Suprapubic skin (tissue), 4 donors: ENCODE measurements at places on chromosomes 2 and 18.
A peak's percentile ranks its signal among the peaks of the same experiment; 100 is the strongest.

GRCh38 chr2:63053081-63053888 is 2.7 kb downstream of the OTX1 start:
- peaks cover 68% of the 10 kb centered on the region for H3K4me1 ChIP-seq
- no peak overlapping the region for H3K4me3 ChIP-seq
- no peak for DNase-seq
- H3K27me3 ChIP-seq: peaks cover 91% of the 10 kb centered on the region
- H3K36me3 ChIP-seq: peaks cover 22% of the 10 kb centered on the region
- H3K27ac ChIP-seq: no peak overlapping the region

- DNase-seq: no peak
- peaks cover 10% of the 10 kb centered on the region for H3K4me1 ChIP-seq
These were observed 208.9 kb downstream of the LPIN1 start for GRCh38 chr2:11955314-11955713.

- H3K4me1 ChIP-seq: peaks cover 27% of the 10 kb centered on the region
- no peak overlapping the region for H3K4me3 ChIP-seq
- no peak for DNase-seq
- no peak overlapping the region for H3K27ac ChIP-seq
These were observed 2.4 kb upstream of the ADCYAP1 start for GRCh38 chr18:902229-902628.

DNA sequence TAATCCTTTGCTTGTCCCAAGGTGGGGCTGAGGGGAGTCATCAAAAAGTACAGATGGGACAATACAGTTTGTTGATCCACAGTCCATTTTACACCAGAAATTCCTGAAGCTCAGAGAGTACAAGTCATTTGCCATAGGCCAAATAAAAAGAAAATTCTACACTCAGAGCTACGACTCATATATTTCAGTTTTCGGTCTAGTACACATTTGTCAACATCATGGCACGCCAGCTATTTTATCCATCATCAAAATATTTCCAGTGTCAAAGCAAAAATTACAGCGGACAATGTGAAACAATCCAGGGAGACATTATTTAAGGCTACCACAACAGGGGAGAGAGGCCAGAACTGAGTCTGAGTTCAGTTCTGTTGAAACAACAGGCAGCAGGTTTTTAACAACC is 587.5 kb upstream of the DSEL start:
- no peaks in the 10 kb centered on the region for H3K36me3 ChIP-seq
- H3K4me1 ChIP-seq: no peaks in the 10 kb centered on the region
- no peak for DNase-seq
- no peak overlapping the region for H3K27ac ChIP-seq
- H3K27me3 ChIP-seq: no peaks in the 10 kb centered on the region
- no peak overlapping the region for H3K4me3 ChIP-seq

GRCh38 chr2:234977228-234977679 is 25.4 kb downstream of the SH3BP4 start:
- H3K27ac ChIP-seq: peak overlapping the region; percentile 76
- no peaks in the 10 kb centered on the region for H3K27me3 ChIP-seq
- no peak for DNase-seq

GRCh38 chr18:2040279-2040678 is 531.0 kb downstream of the METTL4 start:
- no peaks in the 10 kb centered on the region for H3K36me3 ChIP-seq
- no peak overlapping the region for H3K27ac ChIP-seq
- H3K4me1 ChIP-seq: no peaks in the 10 kb centered on the region
- H3K4me3 ChIP-seq: no peak overlapping the region

GRCh38 chr2:183408562-183408961 is 284.3 kb downstream of the NUP35 start:
- no peak overlapping the region for H3K27ac ChIP-seq
- no peaks in the 10 kb centered on the region for H3K27me3 ChIP-seq
- DNase-seq: no peak
- no peak overlapping the region for H3K4me3 ChIP-seq
- no peaks in the 10 kb centered on the region for H3K4me1 ChIP-seq
- no peaks in the 10 kb centered on the region for H3K36me3 ChIP-seq

DNA sequence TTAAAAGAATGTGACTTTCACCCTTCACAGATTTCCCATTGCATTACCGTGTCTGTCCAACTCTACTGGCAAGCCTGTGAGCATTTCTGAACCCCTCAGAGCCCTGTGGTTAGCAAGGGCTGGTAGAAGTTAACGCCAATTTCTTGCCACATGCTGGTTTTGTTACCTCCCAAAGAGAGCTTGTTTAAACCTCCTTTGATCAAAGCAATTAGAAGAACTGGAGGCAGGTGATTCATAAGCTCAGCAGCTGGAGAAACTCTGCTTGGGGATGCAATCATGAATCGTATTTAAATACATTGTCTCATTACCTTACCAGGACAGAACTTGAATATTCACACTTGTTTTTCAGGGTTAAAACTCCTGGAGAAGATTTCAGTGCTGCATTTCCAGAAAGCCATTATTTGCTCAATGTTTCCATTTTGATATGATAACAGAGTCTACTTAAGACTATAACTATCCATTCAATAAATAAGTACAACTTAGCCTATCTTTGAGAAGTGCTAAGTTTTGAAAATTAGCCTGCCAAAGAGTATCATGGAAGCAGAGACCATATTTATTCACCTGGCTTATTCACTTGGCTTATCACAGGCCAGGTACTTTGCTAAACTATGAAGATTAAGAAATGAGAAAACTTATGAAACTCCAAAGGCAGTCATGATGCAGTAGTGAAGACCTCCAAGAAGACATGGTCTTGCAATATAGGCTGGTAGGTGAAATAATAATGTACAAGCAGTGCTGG is 292.8 kb downstream of the INSIG2 start:
- no peaks in the 10 kb centered on the region for H3K4me1 ChIP-seq
- DNase-seq: no peak
- no peak overlapping the region for H3K4me3 ChIP-seq

DNA sequence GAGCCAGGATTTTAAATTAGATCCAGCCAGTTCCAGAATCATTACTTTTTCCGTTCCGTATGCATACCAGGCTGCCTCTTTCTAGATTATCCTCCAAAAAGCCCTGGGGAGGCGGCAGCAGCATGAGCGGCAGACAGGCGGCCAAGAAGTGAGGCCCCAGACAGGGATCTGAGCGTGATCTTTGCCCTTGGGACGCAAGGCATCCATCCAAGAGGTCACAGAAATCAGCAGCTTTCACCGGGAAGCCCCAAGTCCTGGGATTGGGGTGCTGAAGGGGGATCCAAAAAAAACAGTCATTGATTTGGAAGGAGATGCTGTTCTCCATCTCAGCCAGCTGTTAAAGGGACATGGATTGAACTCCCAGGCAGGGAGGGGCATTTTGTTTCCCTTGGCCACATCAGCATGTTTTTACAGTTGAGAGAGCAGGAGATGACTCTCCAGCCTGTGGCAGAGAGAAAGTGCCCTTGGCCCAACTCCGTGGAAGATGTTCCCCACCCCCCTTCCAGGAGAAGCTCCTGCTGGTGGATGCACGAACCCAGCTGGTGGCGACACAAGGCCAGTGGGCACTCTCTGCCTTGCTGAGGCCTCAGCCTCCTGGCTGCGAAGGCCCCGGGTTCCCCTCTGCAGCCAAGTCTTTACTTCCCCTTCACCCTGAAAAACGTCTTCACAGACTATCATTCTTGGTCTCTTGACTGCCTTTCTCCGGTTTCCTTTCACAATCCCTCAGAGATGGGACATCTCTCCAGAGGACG is 265.6 kb downstream of the ANAPC1 start:
- peak overlapping the region; percentile 76 for H3K27ac ChIP-seq
- DNase-seq: no peak
- no peaks in the 10 kb centered on the region for H3K27me3 ChIP-seq
- H3K4me3 ChIP-seq: no peak overlapping the region

DNA sequence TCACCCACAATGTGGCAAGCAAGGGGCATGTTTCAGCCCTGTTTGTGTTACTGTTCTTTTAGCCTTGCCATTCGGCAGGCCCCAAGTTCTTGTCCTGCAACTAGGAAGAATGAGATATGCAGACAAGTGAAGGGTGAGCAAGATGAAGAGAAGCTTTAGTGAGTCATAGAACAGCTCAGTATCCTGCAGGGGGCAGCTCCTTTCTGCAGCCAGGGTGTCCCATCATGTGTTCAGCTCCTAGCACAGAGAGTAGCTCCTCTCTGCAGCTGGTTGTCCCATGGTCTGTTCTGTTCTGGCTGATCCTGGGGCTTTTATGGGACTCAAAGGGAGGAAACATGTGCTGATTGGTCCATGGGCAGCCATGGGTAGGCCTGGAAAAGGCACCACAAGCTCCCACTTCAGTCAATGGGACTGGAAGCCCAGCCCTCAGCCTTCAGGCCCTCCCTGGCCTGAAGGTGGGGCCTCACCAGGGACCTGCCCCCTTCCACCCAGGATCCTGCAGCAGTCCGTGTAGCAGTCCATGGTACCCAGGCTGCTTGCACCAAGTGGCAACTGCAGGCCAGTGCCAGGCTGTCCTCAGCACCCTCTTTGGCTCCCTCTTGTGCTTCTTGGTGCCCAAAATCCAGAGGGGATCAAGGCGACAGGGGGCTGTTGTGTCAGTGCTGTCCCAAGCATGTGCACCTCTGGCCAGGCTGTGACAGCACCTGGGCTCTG is 326.4 kb downstream of the NR4A2 start:
- no peaks in the 10 kb centered on the region for H3K4me1 ChIP-seq
- no peak for DNase-seq
- no peak overlapping the region for H3K27ac ChIP-seq
- H3K4me3 ChIP-seq: no peak overlapping the region
- H3K36me3 ChIP-seq: no peaks in the 10 kb centered on the region

DNA sequence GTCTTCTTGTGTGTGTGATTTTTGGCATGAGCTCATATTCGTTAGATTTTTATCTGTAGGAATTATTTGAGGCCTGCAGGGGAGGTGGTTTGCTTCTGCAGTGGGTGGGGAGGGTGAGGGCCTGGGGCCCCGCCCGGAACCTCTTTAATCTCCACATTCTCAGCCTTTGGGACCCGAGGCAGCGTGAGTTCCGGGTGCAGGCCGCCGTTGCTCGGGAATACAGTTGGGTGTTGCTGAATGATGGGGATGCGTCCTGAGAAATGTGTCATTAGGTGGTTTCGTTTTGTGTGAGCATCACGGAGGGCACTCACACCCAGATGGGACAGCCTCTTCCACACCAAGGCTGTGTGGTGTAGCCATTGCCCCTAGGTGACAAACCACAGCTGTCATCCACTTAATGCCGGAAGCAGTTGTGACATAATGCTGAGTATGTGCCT is 13.7 kb upstream of the GAL3ST2 start:
- peaks cover 28% of the 10 kb centered on the region for H3K36me3 ChIP-seq
- no peaks in the 10 kb centered on the region for H3K4me1 ChIP-seq
- DNase-seq: no peak
- no peak overlapping the region for H3K4me3 ChIP-seq

DNA sequence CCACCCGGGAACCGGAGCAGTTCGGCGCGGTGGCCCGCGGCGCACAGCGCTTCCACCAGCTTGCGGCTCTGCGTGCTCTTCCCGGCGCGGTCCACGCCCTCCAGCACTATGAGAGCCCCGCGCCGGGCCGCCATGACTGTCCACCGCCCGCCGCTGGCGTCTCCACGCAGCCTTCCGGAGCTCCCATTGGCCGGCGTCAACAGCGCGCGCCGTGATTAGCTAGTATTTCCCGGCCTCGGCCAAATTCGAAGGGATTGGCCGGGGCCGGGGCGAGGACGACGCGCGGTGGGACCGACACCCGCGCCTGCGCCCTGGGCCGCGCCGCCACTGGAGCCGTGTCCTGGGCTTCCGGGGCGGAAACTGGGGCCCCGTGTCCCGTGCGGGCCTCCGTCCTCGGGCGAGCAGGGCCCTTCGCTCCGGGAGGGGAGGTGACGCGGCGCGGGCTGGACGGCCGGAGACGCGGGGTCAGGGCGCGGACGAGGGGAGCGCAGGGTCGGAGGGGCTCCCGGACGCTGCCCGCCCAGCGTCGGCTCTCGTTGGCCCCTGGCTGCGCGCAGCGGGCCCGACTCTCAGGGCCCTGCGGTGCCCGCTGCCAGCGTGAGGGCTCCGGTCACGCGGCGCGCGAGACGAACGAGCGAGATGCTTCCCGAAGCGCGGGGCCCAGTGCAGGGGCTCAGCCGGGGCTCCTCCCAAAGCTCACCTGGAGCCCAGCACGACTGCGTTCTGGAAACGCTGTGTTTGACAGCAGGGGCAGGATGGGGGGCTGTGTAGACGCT is at the start of gene DTYMK:
DTYMK (minus strand) TSS at position 166 of the 776 bp plus-strand sequence; CDS start at position 134, 32 bp downstream.
- peak; percentile 96 for DNase-seq
- H3K27ac ChIP-seq: peak within 1 kb of the TSS; percentile 95
- no peaks in the 10 kb centered on the region for H3K27me3 ChIP-seq
- H3K4me3 ChIP-seq: peak within 1 kb of the TSS; percentile 75

DNA sequence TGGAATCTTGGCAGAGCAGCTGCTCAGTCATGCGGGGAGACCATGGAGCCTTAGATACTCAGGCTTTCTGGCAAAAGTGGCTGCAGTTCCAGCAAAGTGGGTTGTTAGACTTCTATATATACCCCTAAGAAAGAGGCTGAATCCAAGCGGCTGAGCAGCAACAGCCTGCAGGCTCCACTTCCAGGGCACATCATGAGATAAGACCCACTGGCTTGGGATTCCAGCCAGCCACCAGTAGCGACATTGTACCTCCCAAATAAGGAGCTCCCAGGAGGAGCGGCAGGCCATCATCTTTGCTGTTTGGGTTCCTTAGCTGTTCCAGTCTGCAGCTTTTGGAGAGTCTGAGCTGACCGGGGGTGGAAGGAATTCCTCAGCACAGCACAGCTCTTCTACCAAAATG is 150.3 kb upstream of the ST6GAL2 start:
- H3K4me3 ChIP-seq: no peak overlapping the region
- no peak for DNase-seq
- H3K27ac ChIP-seq: no peak overlapping the region
- H3K36me3 ChIP-seq: no peaks in the 10 kb centered on the region
- H3K4me1 ChIP-seq: no peaks in the 10 kb centered on the region

DNA sequence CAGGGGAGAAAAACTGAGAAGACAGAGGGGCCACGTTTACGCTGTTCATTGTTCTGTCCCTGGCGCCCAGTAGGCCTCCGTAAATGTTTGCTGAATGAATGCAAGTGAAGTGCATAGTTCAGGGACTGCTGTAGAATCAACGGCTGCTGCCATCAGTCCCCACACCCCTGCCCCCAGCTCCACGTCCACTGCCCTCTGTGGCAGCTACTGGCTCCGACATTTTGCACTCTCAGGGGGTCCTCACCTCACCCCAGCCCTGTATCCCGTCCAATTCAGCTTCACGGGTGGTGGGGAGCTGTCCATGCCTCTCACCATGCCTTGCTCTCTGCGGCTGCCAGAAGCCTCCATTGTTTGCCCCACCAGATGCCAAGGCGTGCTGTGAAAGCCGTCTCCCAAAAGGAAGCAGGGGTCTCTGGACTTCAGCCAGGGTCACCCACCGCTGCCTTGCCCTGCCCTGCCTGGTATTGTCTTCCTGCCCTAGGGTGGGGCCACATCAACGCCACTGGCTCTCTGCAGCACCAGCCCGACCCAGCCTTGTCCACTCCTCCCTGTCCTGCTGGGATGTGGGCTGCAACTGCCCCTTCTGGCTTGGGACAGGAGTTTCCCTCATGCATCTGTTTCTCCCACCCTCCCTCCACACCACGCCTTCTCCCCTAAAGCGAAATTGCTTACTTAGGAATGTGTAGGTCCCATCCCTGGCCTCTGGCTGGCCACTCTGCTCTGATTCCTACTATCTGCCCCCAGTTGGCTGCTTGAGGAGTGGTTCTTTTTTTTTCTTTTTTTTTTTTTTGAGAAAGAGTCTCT is 86.0 kb downstream of the RHOB start:
- no peak overlapping the region for H3K4me3 ChIP-seq
- no peaks in the 10 kb centered on the region for H3K36me3 ChIP-seq
- H3K4me1 ChIP-seq: peaks cover 41% of the 10 kb centered on the region
- H3K27me3 ChIP-seq: no peaks in the 10 kb centered on the region
- no peak overlapping the region for H3K27ac ChIP-seq
